Astrocyte (in vitro differentiated cells and primary cell): ENCODE measurements at places on chromosomes 3 and 15.

GRCh38 chr3:187841560-187841959, 96.3 kb upstream of the BCL6 start:
- peak; percentile 20 for DNase-seq

DNA sequence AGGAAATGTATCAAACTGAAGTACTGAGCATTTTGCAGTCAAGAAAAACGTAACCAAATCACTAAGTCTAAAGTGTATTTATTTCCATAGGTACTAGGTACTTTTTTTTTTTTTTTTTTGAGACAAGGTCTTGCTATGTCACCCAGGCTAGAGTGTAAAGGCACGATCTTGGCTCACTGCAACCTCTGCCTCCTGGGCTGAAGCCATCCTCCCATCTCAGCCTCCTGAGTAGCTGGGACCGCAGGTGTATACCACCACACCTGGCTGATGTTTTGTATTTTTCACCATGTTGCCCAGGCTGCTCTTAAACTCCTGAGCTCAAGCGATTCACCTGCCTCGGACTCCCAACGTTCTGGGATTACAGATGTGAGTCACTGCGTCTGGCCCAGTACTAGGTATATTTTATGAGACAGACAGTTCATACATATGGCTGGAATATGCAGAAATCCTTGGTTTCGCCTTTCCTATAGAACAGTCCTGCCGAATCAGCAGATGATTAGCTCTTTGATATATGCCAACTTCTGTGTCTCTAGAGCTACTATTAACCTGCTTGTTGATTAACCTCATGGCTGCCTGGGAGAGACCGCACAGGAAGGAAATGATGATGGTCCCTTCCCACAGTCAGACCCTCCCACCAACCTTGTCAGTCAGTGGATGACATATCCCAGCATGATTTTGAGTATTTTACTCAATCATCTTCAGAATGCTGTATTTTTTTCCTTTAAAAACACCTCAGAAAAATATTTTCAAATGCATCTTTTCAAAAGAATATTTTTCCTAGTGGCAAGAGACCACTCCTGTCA, 32.3 kb downstream of the TMOD3 start:
- DNase-seq, result no peak

GRCh38 chr3:52827441-52827840, 3.0 kb downstream of the ITIH4 start:
- peak; percentile 14 for DNase-seq

DNA sequence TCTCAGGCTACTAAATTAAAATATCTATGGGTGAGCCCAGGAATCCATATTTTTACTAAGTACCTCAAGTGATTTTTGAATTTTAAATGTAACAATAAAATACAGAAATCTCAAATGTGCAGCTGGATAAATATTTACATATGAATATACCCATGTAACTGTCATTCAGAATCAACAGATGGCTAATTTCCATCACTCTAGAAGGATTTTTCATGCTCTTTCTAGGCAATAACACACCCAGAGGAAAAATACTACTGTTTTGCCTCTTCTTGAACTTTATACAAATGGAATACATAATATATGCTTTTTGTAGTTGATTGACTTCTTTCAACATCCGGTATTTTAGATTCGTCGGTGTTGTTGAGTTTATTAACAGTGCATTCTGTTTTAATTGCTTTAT, 601.3 kb upstream of the NECTIN3 start:
- DNase-seq, result no peak

GRCh38 chr15:82871832-82872484, 62.5 kb downstream of the WHAMM start:
- DNase-seq, result no peak

DNA sequence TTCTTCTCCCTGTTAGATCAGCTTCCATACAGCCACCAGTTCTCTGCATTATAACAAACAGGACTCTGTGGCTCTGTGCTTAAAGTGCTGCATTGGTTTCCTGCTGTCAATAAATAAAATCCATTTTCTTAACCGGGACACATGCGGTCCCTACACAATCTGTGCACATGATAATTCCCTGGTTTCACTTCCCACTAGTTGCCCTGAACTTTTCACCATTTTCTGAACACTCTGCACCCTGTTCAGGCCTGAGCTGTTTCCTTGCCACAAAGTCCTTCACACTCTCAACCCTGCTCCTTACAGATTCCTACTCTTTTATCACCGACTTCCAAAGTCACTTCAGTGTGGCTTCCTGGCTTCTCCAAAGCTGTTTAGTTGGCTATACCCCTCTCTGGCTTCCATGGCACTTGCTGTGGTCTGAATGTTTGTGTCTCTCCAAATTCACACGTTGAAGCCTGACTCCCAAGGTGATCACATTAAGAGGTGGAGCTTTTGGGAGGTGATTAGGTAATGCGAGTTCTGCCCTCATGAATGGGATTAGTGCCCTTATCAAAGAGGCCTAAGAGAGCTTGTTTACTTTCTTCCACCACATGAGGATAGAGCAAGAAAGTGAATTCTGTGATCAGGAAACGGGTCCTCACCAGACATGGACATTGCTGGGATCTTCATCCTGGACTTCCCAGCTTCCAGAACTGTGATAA, 233.4 kb downstream of the CHST2 start:
- DNase-seq, result no peak
